ENCODE measurements at places on chromosomes 6 and 20. TPM values are rescaled to one million over a fixed set of nuclear protein-coding genes. Genes with fewer than 3 reads are reported as not detected.
A peak's percentile ranks its signal among the peaks of the same experiment; 100 is the strongest.

DNA sequence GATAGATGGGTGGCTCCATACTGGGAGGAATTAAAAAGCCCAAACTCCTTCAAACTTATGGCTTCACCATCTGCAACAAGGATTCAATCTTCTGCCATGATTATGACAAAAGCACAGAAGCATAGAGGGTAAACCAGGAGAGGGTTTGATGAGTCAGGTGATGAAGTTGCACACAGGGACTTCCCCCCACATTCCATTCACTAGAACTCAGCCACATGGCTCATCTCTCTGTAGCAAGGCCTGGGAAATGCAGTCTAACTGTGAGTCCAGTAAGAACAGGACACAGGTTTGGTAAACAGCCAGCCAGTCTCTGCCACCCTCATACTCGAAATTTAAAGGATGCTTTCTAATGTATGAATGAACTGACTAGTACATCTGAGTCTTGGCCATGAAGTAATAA is 142.9 kb downstream of the HIVEP2 start:
- peak overlapping the region; percentile 88 for H3K27ac ChIP-seq
- no peak overlapping the region for H3K4me3 ChIP-seq
- peak; percentile 99 for DNase-seq
- peaks cover 9% of the 10 kb centered on the region for H3K4me1 ChIP-seq
- no peaks in the 10 kb centered on the region for H3K27me3 ChIP-seq

RAET1L gene
- total RNA-seq = not detected

PNPLA1 gene
- not detected for total RNA-seq

OR2J3 gene
- total RNA-seq = not detected

BPIFB6 gene
- total RNA-seq = not detected

DNA sequence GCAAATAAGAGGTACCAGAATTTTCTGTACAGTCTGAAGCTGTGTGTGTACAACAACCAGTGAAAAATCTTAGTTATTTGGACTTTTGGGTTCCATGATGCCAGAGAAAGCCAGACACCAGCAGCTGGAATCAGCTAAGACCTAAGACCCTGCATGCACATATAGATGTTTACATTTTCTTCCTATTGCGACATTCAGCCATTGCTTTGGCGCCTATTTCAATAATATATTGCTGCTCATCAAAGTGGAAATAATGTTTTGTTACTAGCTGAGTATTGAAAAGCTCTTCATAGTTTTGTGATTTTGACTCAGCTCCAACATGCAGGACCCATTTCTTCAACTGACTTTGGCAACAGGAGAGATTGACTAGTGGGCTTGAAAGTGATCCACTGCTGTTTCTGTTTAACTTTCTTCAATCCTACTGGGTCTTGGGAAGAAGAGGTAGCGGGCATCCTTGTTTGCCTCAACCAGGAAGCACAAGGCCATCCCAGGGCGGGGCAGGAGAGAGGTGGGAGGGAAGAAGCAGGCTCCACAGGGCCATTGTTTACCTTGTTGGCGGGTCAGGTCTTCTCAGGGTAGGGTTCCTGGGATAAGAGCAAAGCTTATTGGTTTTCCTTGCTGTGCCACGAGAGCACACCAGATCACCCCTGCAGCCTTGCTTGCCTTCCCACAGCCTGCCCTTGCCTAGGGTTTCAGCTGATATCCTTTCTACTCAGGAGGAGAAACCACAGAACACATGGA is 101.3 kb upstream of the ESR1 start:
- H3K4me3 ChIP-seq = no peak overlapping the region
- no peak overlapping the region for H3K27ac ChIP-seq
- no peaks in the 10 kb centered on the region for H3K36me3 ChIP-seq
- H3K27me3 ChIP-seq = no peaks in the 10 kb centered on the region
- no peak for DNase-seq

GRCh38 chr6:56724455-56724854 is 81.8 kb upstream of the DST start:
- peak overlapping the region; percentile 22 for H3K27ac ChIP-seq
- no peaks in the 10 kb centered on the region for H3K36me3 ChIP-seq
- H3K4me1 ChIP-seq = peaks cover 33% of the 10 kb centered on the region
- no peak overlapping the region for H3K4me3 ChIP-seq
- DNase-seq = peak; percentile 91
- H3K27me3 ChIP-seq = no peaks in the 10 kb centered on the region

DNA sequence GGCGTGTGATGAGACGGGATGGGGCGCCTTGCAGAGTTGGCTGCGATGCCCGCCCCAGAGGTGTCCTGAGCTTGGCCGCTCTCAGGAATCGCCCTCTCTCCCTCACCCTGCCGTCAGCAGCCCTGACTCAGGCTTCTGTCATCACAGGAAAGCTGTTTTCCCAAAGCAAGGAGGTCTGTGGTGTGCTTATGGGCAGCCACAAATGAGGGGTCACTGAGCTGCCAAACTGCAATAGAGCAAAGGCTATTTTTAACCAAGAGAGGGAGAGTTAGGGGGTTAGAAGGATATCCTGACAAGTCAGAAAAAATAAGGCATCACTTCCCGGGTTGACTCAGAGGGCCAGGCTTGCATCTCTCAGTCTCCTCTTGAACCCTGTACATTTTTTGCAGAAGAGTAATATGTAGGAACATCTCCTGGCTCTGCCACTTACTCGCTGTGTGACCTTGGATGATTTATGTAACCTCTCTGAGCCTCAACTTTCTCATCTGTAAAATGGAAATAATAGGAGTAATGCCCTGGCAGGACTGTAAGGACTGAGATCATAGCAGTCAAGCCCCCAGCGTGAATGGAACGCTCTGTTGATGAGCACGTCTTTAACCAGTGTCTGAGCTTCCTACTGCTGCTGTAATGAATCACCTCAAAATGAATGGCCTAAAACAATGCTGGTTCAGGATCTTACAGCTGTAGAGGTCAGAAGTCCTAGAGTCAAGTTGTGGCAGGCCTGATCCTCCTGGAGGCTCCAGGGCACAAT is 181.9 kb downstream of the NFATC2 start:
- H3K36me3 ChIP-seq = no peaks in the 10 kb centered on the region
- no peak overlapping the region for H3K4me3 ChIP-seq
- peak overlapping the region; percentile 100 for H3K27ac ChIP-seq
- peak; percentile 100 for DNase-seq

DNA sequence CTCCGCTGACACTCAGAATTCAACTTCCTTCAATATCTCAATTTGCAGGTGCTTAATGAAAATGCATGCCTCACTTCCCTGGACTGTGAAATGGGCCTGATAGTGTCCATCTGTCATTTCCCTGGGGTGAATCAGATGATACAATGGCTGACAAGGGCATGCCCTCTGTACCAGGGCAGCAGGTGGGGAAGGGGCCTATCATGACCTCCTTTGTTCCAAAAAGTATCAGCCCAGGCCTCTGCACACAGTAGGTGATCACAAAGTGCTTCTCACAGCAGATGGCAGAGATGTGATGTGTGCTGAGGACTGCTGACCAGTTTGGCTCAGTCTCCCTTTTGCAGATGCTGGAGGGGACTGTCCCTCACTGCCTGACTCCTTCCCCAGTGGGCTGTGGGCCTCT is 44.3 kb downstream of the DLGAP4 start:
- H3K27ac ChIP-seq = no peak overlapping the region
- DNase-seq = no peak
- no peak overlapping the region for H3K4me3 ChIP-seq
- no peaks in the 10 kb centered on the region for H3K36me3 ChIP-seq
- no peaks in the 10 kb centered on the region for H3K27me3 ChIP-seq
- H3K4me1 ChIP-seq = no peaks in the 10 kb centered on the region

Measured in astrocyte (in vitro differentiated cells and primary cell).